ENCODE measurements at places on chromosomes 7 and 10.
A peak's percentile ranks its signal among the peaks of the same experiment; 100 is the strongest.

DNA sequence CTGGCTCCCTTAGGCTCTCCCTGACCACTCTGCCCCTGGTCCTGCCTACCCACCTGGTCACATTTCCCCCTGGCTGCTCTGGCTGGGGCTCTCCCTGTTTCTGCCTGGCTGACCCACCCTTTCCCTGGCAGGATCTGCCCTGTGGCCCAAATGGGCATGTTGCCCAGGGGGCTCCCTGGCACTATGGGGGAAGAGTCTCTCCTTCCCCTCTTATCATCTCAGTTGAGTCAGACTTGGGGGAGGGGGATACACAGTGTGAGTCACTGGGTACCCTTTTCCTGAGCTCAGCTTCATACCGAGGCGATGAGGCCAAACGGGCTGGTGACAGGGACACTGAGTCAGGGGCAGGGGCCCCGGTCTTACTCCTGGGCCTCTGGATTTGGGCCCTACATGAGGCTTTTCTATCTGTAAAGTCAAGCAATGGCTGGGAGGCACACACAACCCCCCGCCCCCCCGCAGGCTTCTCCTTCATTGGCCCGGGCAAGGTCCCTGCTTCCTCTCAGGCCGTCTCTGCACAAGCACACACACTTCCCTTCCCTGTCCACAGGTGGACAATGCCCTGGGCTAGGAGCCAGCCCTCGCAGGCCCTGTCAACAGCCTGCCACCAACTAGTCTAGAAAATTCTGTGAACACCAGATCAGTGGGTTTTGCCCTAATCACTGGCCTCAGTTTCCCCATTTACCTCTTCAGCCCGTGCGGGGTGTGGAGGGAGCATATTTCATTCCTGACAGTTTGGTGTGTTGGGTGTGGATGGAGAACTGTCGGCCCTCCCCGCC lies 627 bp upstream of the FLNC start:
- DNase-seq: no peak

GRCh38 chr10:100600218-100600617 lies 64.5 kb downstream of the HIF1AN start:
- DNase-seq: no peak

- DNase-seq: no peak
Observed at GRCh38 chr10:88565072-88565471, 18.0 kb downstream of the RNLS start.

DNA sequence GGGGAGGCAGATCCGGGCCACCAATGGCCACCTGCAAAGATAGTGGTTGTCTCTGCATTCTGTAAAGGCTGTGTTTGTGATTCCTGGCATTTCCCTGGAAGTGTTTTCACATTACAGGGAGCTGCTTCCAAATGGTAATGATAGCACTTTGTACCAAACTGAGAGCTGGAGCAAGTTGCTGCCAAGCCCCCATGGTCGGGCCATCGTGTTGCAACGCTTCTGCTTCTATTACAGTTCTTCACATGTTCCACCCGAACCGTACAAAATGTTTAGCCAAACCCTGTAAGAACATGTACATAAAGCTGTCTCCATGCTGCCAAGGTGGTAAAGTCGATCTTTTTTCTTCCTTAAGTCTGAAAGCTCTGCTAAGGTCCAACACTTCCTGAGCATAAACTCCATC lies 397.7 kb upstream of the NFE2L3 start:
- no peak for DNase-seq

DNA sequence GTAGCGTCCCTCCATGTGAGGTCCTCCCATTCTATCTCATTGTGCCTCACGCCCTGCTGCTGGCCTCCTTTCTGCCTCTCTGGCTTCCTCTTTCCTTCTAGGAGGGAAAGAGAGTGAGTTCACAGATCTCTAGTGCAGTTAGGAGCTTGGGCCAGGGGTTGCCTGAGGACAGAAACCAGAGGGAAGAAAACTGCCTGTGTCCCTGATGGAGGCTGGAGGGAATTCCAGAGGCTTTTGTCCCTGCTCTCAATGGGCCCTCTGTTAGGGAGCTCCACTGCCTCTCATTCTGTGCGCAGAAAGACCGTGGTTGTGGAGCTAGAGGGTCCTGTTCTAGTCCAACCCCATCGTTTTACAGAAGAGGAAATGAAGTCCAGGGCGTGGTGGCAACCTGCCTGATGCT lies 4.6 kb downstream of the MARVELD1 start:
- DNase-seq: no peak

DNA sequence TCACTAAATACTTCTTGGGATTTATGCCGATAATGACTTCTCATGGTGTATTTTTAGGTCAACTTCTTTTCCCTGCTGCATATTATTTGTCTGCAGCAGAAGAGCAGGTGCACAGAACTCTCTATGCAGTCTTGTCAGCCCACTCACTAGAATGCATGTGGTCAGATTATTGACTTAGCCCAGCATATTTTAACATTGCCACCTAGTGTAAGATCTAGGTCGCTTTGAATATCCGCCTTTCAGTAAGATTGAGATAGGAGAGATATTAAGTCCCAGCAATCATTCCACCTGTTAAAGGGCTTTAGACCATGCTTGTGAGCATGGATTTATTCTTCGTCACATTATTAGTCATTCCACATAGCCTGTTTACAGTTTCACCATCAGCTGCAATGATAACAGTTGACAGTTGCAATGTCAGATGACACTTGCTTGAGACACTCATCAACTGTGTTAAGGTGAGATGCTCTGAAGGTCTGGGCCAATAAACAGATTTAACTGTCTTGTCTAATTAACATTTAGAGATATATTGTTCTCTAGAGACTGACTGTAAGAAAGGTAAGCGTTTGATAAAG lies 491.7 kb downstream of the ARL4A start:
- peak; percentile 10 for DNase-seq

DNA sequence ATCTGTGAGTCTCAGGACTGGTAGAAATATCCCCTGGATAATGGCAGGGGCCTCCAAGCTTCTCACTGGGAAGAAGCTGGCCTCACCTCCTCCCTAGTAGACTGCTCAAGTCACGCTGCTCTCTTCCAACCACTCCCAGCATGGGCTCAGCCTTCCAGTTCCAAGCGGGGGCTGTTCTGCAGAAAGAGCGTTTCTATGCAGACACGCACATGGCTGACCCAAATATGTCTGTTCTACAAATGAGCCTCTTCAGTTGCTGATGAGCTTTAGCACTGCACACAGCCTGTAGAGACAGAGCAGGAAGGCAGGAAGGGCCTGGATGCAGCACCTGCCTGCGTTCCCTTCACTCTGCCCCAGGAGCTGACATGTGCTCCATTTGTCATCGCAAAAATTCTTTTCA lies 523.9 kb upstream of the MGMT start:
- no peak for DNase-seq

GRCh38 chr7:69208848-69209247 lies 389.4 kb upstream of the AUTS2 start:
- no peak for DNase-seq

DNA sequence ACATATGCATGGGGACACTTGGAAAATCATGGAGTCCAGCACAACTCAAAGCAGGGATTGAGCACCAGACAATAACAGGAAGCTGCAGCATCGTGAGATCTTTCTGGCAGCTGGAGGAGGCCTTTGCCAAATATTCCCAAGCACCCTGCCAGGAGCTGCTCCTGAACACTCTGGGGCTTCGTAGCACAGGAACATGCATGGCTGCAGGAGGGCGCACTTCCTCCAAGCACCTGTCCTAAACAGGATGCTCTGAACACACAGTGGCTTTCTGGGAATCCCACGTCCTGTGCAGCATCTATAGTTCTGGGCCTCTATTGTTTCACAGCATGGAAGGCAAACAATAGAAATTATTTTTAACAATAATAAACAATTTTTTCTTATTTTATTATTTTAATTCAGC lies 4.1 kb downstream of the ABLIM1 start:
- no peak for DNase-seq
